ENCODE measurements at places on chromosomes 5 and 9.
A peak's percentile ranks its signal among the peaks of the same experiment; 100 is the strongest.

GRCh38 chr5:76547242-76547890, 75.8 kb downstream of the F2RL2 start:
- DNase-seq: no peak

DNA sequence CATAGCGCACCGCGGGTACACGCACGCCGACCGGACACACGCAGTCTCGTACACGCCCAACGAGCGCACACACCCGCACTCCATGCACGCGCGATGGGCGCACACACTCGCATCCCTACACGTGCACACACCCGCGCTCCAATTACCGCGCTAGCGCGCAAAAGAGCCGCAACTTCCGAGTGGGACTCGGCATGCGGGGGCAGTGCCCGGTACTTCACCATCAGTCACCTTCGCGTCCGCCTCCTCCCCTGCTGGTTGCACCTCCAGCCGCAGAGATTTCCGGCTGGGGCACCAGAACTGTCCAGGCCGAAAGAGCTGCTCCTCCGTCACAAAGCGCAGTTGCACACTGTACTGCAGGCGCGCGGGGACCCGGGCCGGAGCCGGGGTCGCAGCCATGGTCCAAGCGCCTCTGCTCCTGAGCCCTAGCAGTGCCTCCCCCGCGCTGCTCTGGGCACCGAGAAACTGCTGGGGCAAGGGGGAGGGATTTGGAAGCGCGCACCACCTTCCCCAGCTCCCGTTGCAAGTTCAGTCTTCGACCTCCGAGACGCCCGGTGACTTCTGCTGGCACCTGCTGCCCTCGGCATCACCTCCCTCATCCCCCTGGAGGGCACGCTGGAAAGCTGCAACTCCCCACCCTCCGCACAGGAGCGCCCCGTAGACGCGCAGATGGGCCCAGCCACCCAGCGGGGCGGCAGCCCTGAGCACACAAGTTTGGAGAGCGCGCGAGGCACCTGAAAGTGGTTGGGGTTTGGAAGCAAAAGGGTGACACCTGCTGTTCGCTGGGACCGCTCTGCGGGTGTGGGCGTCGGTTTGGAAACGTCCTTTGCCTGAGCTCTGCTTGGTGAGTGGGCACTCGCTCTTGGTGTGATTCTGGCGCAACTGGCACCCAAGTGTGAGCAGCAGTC, 337.4 kb upstream of the PUM3 start:
- DNase-seq: no peak

- DNase-seq: no peak
These were observed 131.2 kb upstream of the ANKH start for GRCh38 chr5:15002791-15003190.

- no peak for DNase-seq
These were observed 168.5 kb upstream of the FER start for GRCh38 chr5:108579236-108579635.

DNA sequence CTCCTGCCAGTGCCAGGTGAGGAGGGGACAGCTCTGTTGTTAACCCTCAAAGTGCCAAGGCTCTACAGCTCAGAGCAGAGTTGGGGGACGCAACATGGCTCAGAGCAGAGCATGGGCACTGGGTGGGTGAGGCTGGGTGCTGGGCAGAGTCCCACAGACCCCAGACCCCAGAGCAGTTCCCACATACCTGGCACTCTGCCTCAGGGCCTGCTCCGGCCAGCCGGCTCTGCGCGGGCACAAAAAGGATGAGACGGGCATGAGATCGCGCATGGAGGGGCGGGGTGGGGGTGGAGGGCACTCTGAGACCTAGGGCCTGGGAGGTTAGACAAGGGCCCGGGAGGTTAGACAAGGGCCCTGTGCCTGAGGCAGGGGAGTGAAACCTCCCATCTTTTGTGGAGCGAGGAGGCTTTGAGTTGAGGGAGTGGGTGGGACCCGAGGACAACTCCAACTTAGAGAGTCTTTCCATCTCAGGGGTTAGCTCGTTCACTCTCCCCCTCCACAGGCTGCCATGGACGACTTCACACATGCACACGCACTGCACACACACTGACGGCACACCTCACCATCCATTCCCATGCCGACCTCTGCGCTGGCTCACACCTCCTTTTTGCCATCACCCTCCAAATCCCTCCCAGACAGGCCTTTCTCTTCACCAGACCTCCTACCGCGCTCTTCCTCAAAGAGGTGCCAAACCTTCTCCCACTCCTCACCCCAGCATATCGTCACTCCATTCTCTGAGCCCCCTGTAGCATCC, 22.0 kb downstream of the PCDH1 start:
- DNase-seq: no peak

DNA sequence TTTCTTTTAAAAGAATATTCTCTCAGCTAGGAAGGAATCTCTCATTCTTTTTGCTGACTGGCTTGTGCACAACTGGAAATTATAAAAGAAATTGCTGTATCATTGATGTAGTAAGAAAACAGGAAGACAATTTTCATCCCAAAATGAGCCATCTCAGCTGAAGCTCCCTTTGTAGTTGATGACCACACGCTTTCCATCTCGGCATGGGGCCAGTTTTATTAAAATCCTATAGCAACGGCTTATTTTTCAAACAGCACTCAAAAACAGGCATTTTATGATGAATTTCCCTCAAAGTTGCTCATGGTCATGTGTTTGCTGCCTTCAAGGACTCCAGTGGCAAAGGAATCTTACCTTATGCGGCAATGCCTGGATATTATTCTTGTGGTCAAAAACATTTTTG, 62.4 kb upstream of the GLIS3 start:
- DNase-seq: no peak

GRCh38 chr5:158611581-158611980, 488.1 kb downstream of the EBF1 start:
- no peak for DNase-seq

GRCh38 chr9:77403239-77403638, 225.9 kb downstream of the VPS13A start:
- no peak for DNase-seq

DNA sequence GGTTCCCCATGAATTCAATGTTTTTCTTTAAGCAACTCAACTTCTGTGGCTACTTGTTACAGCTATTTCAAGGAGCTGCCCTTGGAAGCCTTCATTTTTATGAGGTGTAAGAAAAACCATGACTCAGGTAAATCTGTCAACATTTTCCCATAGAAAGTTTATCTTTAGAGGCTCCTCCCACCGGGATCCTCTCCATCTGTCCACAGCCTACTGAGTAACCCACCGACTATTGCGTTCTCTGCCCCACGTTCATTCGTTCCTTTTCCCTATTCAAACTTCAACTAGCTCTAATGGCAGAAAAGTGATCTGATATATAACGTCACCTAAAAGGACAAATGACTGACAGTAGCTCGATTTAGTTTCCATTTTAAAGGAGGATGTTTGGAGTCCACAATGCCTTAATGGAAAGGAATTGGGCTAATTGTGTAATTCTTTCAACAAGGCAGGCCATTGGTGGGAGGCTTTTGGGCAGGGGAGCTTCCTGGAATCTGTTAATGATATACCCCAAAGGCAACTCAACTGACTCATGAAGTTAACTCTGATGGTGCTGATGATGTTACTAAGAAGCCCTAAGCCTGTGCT, 29.3 kb upstream of the NR3C1 start:
- DNase-seq: no peak

DNA sequence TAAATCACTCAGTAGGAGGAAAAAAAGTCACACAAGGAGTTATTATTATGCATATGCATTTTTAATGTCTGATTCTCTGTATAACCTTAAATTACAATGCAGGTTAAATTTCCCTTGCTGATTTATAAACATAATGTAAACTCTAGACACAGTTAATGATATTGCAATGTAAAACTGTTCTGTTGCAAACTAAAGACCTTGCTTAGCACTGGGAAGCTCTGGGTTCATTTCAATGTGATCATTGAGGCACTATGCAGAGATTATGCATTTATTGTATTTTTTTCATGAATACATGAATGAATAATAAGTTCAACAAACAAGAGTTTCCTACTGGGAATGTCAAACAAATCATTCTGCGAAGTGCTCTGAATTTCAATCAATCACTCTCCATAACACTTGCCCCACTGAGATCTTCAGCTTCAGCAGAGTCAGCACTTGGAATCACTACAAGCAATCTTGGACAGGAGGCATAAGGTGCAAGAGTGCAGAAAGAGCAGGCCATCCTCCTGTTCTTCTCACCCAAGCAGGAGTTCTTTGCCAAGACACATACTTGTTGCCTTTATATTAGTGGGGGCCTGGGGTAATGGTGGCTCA, 232.1 kb downstream of the CSNK1G3 start:
- DNase-seq: no peak

- DNase-seq: no peak
These were observed 41.0 kb upstream of the TMEM252 start for GRCh38 chr9:68581696-68582095.

GRCh38 chr5:154786414-154786813, 31.2 kb downstream of the LARP1 start:
- DNase-seq: no peak

- DNase-seq: no peak
These were observed 134.2 kb downstream of the RNF180 start for GRCh38 chr5:64299805-64300204.

DNA sequence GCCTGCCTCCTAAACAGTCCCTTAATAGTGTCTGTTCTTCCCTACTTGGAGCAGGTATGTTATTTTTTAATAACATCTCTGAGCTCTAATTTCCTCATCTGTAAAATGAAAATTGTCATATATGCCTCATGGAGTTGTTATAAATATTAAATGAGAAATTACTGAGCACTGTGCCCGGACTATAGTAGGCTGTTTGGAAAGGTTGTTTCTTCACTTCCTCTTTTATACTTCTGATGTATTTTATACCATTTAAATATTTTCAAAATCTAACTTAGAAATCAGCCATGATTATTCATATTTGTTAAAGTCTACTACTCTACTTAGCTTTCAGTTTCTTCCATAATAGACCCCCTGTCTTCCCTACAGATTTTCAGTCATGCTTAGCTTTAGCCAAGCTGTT, 30.5 kb upstream of the HAPLN1 start:
- no peak for DNase-seq

- DNase-seq: no peak
These were observed 28.7 kb downstream of the DNM1 start for GRCh38 chr9:128231638-128232527.

GRCh38 chr5:132812781-132813598, at the start of gene SOWAHA:
TSS of gene SOWAHA (plus strand) at chr5:132813302. CDS start at chr5:132813622, 320 bp downstream.
- DNase-seq: no peak

GRCh38 chr5:93294199-93294598, 286.8 kb downstream of the NR2F1-AS1 start:
- DNase-seq: no peak

GRCh38 chr9:109427886-109428285, 70.2 kb downstream of the PTPN3 start:
- DNase-seq: no peak

- DNase-seq: peak; percentile 58
These were observed 27.6 kb upstream of the TCF7 start for GRCh38 chr5:134086943-134087305.

GRCh38 chr9:8221462-8221861, 421.9 kb upstream of the DMAC1 start:
- no peak for DNase-seq

DNA sequence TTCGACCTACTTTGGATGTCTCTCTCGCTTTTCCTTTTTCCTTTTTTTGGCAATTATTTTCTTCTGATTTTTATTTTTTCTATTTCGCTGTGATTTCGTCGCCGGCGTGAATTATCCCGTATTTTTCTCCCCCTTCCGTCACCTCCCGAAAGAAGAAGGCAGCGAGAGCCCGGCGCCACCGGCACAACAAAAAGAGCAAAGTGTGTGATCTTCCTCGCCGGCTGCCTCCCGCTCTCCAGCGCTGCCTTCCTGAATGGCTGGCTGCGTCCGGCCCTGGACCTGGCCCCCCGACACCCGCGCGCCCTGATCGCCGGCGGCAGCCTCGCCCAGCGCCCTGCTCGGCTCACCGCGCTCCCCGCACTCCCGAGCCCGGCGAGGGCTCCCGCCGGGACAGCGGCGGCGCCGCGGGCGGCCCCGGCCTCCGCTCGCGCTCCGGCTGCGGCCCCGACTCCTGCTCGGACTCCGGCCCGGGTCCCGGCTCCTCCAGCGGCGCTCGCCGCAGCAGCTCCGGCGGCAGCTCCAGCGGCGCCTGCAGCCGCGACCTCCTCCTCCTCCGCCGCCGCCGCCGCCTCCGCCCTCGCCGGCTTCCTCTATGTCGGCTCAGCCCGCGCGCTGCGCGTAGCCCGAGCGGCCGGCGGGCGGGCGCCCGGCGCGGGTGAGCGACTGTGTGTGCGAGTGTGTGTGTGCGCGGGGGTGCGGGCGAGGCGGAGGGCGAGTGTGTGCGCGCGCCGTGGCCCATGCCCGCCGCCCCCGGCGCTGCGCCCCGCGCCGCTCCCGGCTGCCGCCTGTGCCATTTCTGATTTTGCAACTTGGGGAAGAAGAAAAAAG, 960 bp downstream of the NR2F1 start:
- no peak for DNase-seq

DNA sequence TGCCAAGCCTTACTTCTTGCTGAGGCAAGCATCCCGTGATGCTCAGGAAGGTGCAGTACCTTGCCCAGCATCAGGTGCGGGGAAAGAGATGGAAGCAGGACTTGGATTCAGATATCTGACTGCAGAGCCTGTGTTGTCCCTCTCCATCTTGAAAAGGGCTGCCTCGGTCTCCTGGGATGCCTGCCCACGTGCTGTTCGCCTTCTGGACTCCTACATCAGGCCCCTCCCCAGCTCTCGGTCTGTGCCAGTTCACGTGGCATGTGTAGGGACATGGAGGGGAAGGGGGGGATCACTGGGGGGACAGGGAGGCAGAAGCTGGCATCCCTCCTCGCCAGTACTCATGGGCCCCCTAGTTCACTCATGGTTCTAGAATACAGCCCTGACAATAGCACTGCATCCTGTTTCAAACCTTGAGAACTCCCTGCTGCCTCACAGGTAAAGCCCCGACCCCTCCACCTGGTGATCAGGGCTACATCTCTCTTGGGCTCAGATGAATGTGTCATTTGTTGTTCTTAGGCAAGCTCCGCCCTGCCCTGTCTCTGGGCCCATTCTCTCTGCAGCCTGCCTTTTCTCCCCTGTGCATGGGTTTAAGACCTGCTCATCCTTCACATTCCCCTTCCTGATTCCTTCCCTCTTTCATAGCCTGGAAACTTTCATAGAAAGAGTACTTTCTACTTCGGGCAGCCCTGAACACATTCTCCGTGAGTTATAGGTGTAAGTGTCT, 38.9 kb upstream of the SLC25A51 start:
- DNase-seq: no peak

- DNase-seq: no peak
These were observed 78.5 kb downstream of the SH3TC2 start for GRCh38 chr5:148984345-148984744.

DNA sequence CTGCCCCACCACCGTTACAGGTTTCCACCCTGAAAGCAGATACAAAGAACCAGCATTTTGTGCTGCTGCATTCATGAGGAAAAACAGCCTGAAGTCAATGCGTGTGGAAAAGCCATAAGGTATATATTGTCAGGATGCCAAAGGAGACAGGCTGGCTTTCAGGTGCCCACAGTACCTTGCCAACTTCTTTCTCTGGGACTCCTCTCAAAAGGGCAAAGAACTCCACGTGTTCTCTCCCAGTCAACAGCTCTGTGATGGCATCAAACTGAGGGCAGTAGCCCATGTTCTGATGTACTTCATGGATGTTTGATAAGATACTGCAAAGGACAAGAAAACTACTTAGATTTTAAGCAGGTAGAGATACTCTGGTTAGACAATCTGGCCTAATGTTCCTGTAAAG, 24.3 kb downstream of the NIPSNAP3B start:
- no peak for DNase-seq
